ENCODE measurements at places on chromosomes 3 and 15.

DNA sequence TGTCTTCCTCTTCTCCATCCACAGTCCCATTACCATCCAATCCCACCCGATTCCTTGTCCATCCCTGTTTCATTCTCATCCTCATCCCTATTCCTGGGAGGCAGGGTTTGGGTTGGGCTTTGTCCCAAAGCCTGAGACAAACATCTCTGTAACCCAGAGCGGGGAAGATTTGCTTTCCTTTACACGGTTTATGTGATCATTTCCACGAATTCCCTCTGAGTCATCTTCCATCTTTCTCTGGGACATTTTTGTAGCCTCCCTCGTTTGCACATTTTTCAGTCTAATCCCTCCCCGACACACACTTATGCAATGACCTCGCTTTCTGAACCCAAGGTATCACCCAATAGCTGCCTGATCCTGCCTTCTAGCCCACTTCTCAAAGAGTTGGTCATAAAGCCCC lies 22.8 kb downstream of the DUOX2 start:
- DNase-seq, result no peak

DNA sequence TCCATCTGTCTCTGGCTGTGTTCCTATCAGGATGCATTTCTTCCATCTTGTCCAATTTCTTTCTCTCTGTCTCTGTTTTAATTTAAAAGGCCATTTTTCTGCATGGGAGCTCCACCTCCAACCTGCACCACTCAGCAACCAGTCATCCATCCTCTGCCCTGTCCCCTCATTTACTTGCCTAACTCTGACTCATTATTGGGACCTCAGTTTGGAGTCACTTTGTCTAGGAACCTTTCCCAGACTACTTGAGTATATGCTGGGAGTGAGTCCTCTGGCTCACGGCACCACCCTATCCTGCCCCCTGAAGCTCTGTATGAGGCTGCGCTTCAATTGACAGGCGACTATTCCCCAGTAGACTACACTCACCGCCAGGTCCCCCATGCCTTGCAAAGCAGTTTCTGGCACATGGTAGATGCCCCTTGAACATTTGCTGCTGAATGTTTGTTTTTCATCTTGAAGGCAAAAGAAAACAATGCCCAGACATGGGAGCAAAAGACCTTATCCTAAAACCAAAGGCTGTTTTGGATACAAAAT lies 513.3 kb upstream of the CFAP20DC start:
- DNase-seq, result no peak

GRCh38 chr3:190514413-190515153 lies 698 bp downstream of the IL1RAP start:
- DNase-seq, result no peak

GRCh38 chr3:45199837-45200648 lies 26.0 kb downstream of the TMEM158 start:
- no peak for DNase-seq

GRCh38 chr15:98547741-98548138 lies 100.6 kb upstream of the IGF1R start:
- no peak for DNase-seq

- DNase-seq, result no peak
Observed at GRCh38 chr3:194959217-194959616, 273.5 kb downstream of the FAM43A start.

DNA sequence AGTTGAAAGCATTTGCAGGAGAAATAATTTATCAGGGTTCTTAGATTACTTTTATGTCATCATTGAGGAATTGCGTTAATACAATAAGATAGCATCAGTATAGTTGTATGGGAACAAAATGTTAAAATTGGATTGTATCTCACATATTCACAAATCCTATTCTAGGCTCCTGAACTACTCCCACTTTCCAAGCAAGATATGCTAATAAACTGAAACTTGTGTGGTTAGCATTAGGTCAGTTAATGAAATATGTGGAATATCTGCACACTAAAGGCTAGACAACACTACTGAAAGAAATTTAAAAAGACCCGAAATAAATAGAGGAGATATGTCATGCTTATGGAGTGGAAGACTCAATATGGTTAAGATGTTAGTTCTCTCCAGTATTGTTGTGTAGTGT lies 272.7 kb downstream of the DOCK3 start:
- no peak for DNase-seq

- no peak for DNase-seq
Observed at GRCh38 chr15:29682781-29683180, 139.5 kb downstream of the TJP1 start.

DNA sequence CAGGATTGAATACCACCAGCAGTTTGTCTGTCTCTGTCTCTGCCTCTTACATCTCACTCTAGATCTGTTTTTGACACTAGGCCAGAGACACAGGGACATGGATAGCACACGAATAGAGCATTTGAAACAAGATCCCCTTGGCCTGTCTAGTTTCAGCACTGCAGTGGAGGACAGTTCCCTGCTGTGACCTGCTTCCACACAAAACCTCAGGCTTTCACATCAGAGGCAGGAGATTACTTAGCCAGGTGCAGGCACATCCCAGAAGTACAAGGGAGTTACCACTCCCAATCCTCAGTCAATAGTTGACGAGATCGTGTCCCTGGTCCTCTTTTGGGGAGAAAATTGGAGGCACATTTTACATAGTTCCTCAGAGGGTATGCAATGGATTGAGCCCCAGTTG lies 34.0 kb upstream of the CCK start:
- DNase-seq, result peak; percentile 5

- DNase-seq, result no peak
Observed at GRCh38 chr15:57425842-57426241, 49.5 kb downstream of the CGNL1 start.

DNA sequence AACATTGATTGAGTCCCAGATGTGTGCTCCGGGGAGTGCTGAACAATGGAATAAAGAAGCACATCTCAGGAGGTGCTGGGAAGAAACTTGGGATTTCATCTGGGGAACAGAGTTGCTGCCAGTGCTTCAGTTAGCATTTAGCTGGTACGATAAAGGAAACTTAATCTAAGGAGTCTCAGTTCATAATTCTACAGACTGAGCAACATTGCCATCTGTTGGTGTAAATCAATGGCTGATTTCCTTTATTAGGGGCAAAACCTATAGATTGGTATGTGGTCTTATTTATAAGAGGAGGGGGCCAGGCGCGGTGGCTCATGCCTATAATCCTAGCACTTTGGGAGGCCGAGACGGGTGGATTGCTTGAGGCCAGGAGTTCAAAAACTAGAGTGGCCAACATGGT lies 8.9 kb downstream of the MKRN2OS start:
- DNase-seq, result no peak

DNA sequence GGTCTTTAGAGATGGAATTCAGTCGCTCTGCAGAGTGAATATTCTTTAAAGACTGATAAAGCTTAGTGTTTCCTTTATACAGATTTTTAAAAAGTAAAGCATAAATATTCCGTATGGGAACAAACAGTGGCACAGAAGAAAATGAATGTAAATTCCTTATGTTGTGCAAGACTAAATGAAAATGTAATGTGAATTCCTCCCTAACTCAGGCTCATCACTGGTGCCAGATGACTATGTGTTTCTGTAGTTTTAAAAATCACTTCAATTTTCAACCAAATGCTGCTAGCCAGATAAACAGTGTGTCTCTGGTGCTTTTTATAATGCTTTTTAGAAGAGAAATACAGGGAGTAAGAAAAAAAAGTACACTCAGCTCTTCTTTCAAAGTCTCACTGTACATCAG lies 154.8 kb upstream of the SNTN start:
- no peak for DNase-seq

All from pulmonary artery endothelial cell (primary cell).